ELR (cell line): ENCODE measurements at places on chromosomes 6 and 20.

DNA sequence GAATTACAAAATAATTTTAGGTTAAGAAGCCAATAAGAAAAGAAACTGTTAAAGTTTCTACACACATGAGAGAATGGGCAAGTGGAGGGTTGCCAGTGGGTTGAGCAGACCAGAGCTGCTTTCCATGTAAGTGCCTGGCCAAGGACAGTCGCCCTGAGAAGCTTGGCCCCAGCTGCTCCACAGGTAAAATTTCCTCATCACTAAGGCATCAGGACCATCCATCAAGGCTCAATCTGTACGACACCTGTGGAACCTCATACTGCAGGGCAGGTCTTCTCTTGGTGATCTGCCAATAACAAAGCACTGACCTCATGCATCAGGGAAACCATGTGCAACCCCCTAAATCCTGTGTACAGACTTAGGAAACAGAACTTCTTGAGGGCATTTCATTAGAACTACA, 115.4 kb downstream of the INSM1 start:
- no peak for DNase-seq

- no peak for DNase-seq
These were observed 40.0 kb upstream of the SCP2D1 start for GRCh38 chr20:18773566-18773965.

- DNase-seq: no peak
These were observed 89.0 kb downstream of the NRSN1 start for GRCh38 chr6:24214984-24215383.

DNA sequence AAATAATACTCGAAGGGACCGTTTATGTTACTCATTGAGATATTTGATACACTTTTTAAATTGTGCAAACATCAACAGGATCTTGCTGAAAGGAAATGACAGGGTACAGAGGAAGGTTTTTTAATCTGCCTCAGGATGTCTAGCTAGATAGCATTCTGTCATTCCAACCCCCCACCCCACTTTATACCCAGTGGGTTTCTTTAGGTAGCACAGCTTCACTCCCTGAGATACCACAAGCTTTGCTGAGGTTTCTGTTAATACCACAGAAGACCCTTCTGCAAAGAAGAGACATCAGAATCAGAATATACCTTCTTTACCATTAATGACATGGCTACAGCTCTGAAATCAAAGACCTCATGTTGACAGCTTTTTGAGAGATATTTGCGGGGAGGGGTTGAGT, 1.3 kb downstream of the PHACTR2 start:
- peak; percentile 49 for DNase-seq

GRCh38 chr20:25020345-25020744, 27.8 kb upstream of the APMAP start:
- no peak for DNase-seq

DNA sequence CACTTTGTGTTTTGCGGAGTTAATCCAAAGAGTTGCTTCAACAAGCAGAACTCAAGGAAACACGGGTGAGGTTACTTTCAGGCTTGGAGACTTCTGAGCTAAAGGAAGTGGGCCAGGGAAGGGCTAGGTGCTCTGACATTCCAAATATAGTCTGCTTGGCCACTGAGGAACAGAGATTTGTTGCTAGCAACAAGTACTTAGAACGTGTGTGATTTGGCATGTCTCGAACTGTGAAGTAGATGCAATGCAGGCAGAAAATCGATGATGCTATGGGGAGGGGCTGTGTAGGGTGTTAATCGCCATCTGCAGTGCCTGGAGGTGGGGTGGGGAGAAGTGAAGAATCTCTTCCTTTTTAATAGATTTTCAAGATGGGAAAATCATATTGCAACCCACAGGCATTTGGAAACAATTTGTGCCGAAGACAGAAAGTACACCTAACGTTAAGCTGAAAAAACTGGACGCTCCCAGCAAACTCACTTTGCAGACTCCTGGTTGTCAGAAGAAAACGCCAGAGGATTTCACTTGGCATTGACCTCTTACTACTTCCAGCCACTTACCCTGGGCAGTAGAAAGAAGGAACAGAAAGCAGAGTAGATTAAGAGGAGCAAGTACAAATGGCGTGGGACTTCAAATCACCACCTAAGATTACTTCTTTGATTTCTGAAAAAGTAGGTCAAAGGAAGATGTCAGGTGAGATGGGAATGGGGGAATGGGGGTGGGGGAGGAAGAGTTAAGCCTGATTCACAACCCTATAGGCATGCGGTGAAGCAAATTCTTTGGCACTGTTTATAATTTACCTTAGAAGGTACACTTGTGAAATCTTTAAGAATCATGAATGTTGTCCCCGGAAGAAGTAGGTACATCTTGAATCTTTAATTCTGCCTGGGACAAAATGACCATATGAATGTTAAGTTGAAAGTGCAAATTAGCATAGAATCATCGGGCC, 314.1 kb downstream of the CD83 start:
- no peak for DNase-seq

DNA sequence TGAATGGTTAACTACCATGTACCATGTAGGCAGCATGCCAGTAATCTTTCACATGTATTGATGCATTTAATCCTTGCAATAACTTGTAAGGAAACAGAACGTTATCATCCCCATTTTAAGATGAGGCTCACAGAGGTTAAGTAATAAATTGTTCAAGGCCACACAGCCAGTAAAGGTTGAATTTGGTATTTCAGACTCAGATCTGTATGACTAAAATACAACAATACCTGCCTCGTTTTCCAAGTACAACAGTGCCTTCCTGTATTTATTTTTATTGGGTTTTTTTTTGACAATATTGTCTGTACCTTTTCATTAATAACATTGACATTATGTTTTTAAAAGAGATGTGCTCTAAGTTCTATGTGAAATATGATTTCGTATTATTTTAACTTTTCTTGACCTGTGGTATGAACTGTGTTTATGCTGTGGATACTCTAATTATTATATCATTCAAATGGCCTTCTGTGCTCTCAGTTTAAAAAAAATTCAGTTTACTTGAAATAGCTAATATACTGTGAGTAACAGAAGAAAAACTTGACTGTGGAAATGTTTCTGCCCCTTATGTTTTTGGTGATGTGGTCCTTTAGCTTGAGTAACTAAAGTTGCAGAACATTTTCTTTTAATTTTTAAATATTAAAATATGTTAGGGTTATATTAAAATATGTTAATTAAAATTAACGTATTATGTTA, 39.7 kb downstream of the XRN2 start:
- no peak for DNase-seq

DNA sequence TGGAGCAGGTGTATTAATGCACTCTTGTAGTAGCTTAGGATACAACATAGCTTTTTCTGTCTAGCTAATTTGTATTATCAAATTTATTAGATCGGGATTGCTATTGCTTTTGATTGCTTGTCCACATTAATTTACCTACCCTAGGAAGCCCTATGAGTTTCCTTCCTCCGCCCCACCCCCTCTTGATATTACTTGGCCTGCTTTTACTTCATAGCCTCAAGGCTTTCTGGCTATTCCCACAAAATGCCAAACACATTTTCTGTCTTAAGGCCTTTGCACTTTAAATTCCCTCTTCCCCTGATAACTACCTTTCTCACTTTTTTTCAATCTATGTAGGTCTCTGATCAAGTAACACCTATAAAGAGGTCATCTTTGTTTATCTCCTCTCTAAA, 99.1 kb upstream of the PRSS16 start:
- DNase-seq: peak; percentile 44

DNA sequence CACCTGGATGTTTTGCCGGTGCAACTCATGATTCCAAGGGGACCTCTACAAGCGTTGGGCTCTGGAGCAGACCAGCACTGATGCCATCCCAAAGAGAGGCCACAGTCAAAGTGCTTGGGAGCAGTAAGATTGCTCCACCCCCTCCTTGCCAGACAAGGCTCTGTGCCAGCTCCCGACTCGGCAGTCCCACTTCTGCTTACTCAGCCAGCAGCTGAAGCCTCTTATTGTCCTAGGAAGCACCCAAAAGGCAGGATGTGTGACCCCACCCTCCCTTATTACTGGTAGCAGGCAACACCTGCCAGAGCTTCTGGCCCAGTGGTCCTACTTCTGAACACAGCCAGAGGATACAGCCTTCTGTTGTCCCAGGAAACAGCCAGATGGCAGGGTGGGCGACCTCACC, 614.2 kb downstream of the TENT5A start:
- DNase-seq: no peak

DNA sequence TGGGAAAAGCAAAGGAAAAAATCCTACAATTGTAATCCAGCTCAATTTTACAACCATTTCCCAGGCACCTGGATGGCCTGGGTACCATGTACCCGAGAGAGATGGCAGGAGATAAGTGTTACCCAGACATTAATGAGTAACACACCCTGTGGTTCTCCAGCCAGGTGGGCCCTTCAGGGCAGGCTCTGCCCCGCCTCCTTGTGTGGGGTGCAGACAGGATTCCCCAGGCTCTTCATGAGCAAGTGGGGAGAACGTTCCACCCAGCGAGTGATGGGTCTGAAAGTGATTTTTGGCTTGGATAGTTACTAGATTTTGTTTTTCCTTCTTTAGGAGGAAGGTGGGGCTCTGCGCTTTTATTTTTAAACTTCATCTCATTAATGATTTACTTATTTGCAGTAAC, 243.9 kb downstream of the TAF4 start:
- no peak for DNase-seq

- DNase-seq: peak; percentile 5
These were observed 1.8 kb upstream of the HLA-DQB1 start for GRCh38 chr6:32668226-32668747.

- DNase-seq: no peak
These were observed 473.5 kb upstream of the SPTLC3 start for GRCh38 chr20:12535316-12535715.

DNA sequence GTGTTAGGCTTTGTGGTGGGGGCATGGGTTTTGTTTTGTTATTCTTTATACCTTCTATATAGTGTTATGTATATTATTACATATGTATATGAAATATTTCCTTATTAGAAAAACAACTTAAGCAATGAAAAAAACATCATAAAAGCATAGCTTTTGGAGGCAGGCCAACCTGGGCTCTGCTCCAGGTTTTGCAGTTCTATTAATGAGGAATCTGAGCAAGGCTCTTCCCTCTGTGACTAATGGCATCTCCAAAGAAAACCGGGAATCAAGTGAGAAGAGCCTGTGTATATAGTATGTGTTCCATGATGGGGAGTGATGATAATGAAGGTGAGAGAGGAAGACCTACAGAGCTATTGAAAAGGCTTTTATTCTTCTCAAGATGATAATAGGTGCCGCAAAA, 291.1 kb downstream of the CLIC5 start:
- DNase-seq: peak; percentile 72

- DNase-seq: no peak
These were observed 94.2 kb downstream of the MYLK4 start for GRCh38 chr6:2656460-2657079.

DNA sequence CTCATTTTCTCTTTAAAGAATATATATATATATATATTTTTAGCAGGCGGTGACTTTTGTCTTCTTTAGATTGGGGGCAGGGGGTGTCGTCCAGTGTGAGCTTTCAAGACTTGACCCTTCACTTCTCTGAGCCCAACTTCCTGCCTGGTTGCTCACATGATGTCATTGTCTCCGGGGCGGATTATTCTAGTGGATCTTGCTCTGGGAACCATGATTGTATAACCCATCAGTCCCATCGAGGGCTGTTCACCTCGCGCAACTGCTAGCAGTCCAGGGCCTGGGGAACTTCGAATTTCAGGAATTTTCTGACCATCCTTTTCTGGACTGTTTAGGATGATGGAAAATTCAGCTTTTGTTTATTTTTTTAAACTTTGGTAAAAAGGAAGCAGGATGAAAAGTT, 1.0 kb downstream of the IGF2R start:
- peak; percentile 90 for DNase-seq

DNA sequence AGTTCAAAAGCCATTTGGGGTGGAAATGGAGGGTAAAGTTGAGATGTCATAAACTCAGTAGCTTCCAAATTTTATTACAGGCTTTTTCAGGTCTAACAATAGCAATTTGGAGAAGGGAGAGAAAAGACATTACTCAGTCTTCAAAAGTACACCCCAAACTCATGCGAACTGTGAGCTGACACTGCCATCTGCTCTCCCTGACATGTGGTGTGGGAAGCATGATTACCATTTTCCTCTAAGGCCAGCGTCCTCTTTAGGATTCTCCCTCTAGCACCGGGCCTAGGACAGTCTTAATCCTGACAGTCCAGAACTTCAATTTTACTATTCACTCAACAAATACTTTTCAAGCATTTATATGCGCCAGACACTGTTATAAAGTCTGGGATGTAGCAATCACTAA, 536.0 kb upstream of the JARID2 start:
- no peak for DNase-seq

GRCh38 chr20:54126806-54127655, 46.8 kb downstream of the CYP24A1 start:
- DNase-seq: no peak

DNA sequence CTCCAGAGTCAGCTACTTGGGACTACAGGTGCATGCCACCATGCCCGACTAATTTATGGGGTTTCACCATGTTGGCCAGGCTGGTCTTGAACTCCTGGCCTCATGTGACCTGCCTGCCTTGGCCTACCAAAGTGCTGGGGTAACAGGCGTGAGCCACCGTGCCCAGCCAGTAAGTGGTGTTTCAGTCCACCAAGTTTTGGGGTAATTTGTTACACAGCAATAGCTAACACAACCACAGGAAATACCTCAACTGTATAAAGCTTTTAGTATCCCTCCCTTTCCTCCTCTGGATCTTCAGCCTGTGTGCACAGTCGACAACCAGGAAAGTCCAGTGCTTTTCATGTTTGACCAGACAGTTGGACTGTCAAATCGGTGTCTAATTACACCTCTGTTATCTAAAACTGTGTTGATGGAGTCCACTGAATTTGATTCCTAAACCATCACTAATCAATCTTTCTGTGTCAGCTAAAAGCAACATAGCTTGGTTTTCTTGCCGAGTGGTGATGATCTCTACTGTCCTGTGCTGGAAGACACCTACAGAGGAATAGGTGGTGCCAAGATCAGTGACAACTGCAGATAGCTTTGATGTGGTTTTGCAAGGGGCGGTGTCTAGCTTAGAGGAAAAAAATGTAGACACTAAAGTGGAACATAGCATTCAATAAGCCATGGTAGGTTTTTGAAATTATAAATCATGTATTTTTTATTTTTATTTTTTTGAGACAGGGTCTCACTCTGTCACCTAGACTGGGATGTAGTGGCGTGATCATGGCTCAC, 22.2 kb upstream of the ZBTB2 start:
- DNase-seq: no peak

DNA sequence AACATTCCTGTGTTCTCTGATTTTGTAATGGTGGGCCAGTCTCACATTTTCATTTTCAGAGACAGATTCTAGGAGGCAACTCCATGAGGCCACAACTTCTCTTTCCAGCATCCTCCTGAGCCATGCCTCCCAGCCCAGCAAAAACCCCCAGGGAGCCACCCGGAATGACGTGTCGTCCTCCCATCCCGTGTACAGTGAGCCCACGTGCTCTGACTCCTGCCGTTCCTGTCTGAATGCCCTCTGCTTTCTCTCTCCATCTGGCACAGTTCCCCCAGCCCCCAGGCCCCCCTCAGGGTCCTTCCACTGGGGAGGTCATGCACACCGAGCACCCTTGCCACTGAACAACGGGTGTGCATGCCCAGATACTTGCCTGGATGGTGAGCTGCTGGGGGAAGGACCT, 38.0 kb downstream of the C20orf203 start:
- DNase-seq: peak; percentile 61
